ENCODE measurements at places on chromosomes 1 and 21.

GRCh38 chr1:240602189-240602588 lies 9.8 kb downstream of the GREM2 start:
- DNase-seq: no peak

DNA sequence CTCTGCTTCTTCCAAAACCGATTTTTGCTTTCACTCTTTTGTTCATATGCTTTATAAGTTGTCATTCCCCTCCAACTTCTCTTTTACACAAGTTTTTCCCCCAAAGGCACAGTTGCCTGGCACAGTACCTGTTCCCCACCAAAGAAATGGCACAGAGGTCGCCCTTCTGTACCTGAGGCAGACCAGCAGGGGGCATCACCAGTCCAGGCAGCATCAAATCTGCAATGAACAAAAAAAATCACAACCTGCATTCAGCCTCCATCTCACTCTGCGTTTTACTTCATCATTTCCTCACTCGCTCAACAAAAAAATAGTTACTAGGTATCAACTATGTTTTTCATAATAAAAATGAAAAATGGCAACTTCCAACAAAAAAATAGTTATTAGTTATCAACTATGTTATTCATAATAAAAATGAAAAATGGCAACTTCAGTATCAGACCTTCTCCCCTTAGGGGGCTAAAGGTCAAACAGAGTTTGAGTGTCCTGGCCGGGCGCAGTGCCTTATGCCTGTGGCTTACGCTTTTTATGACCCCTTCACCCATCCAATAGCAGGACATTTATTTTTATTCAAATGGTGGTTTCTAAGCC lies 4.1 kb downstream of the EIF2D start:
- peak; percentile 59 for DNase-seq

DNA sequence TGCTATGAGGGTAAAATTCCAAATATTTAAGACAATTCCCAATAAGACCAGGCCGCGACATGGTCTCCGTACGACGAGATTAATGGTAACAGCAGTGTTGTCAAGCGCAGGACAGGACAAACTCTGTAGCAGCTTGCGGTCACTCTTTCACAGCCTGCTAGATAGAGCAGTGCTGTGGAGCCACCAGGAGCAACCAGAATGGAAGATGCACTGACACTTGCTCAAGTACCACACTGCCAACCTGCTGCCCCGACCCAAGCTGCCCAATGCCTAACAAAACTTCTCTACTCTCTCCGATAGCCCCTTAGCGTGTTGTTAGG lies 636 bp downstream of the WARS2 start:
- DNase-seq: no peak

GRCh38 chr1:98698625-98699024 lies 37.1 kb downstream of the SNX7 start:
- no peak for DNase-seq

GRCh38 chr1:81179242-81179641 lies 621.5 kb upstream of the ADGRL2 start:
- no peak for DNase-seq

- DNase-seq: no peak
Measured at GRCh38 chr1:75341537-75341936, 207.3 kb downstream of the LHX8 start.

DNA sequence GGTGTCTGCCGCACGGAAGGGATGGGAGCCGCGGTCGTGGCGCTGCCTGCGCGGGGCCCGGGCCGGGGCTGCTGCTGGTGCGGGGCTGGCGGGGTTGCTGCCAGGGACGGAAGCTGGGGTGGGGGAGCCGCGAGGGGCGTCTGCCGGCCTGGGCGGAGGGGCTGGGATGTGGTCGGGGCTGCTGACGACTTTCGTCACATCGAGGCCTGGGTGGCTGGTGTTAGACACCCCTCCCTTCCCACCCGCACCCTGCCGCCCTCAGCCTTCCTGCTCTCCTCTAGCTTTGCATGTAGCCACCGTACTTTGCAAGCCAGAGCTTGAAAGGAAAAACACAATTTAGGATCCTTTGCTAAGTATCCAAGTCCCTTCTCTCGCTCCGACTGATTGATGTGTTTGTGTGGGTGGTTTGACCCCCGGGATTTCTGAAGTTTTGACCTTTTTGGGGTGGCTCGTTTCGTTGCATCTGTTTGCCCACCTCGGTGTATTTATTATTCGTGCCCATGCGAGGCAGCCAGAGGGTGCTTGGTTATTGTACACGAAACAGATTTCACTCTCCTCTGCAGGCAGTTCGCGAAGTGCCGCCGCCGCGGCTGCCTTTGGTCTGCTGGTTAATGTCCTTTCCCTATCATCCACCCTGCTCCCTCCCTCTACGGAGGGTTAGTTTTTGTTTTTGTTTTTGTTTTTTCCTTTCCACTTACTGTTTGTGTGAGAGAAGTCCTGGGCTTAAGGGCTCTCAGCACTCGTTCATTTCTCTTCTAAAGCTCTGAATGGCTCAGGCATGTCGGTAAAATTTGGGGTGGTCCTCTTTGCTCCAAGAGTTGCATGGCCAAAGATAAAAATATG lies 868 bp downstream of the C1orf21 start:
- DNase-seq: peak; percentile 36

GRCh38 chr1:201539561-201540431 lies 869 bp downstream of the NAV1 start:
- DNase-seq: no peak

DNA sequence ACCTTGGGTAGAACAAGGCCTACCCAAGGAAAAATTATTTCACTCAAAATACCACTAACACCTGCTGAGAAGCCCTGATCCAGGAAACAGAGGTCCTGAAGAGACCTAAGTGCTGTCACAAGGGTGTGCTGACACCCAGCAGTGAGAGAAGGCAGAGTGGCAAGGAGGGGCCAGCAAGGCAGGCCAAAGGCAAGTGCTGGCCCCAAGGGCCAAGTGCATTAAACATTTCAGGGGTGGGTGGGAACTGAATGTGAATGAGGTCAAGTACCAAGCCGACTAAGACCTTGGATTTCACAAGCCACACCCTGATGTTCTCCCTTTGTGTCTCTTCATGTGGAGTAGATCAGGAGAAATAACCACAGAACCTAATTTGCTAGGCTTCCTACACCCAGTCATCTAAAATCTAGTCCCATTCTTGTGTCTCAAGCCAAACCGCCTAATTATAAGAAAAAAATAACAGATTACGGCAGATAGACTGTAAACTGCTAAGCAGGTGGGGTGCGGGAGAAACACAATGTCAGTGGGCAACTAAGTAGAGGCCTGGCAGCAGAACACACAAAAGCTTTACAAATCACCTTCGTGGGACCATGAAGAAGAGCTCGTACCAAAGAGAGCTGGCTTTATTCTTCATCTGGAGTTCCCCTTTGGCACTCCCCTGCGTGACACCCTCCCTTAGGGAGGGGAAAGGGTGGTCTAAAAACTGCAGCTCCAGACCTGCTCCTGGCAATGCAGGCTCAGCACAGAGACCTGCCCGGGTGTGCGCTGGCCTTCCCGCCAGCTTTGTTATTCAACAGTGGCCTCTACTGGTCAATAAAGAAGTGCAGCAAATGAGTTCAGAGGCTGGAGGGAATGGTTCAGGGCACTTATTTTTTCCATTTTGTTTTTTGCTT lies 8.7 kb downstream of the UBE2G2 start:
- peak; percentile 54 for DNase-seq

DNA sequence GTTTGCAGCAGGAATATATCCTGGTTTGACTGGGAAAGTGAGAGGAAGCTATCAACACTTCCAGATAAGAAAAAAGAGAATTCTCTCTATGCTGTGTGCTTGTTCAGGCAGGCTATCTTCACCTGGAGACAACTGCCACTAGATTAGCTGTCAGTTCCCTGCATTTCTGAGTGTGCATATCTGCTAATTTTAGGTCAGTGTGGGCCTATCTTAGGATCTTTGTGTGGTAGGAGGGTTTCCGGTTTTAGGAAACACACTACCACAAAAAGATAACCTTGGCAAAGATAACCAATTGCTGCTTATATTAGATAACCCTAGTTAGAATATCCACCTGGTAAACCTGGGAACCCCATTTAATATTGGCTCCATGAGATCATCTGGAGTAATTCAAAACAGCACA lies 22.5 kb upstream of the GBP5 start:
- no peak for DNase-seq

DNA sequence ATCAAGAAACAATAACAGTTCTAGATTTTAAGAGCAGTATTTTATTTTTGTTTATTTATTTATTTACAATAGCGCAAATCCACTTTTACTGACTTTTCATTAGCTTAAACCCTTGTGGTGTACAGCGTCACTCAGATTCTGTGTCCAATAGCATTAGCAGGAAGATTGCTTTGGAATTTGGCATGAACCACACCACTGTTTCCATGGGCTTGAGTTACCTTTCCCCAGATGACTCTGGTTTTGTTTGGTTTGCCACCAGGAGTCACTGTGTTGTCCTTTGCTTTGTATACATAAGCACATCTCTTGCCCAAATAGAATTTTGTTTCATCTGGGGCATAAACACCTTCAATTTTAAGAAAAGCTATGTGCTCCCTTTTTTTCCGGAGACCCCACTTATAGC lies 25.9 kb upstream of the SNRPE start:
- DNase-seq: no peak

GRCh38 chr1:9078752-9079500 lies 9.5 kb upstream of the SLC2A5 start:
- DNase-seq: no peak

- DNase-seq: no peak
Measured at GRCh38 chr1:64043976-64044375, 159.4 kb upstream of the UBE2U start.

- peak; percentile 77 for DNase-seq
Measured at GRCh38 chr1:45326627-45327623, at the start of gene HPDL. Gene HPDL, plus strand, starts transcription at chr1:45326895. Its CDS starts 254 bp downstream, at chr1:45327149.

DNA sequence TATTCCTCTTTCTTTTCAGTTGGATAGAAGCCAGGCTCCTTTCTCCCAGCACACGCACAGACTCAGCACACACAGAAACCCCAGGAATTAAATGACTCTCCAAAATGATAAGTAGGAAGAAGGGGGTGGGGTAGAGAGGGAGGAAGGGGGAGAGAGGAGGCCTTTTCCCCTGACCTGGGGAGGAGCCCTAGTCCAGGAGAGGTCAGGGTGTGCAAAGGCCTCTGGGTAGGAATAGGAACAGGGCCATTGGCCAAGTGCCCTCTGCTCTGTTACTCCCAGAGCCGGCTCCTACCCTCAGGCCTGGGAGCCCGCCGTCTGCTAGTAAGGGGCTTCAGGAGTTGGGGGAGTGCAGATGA lies 35.6 kb upstream of the PUM1 start:
- DNase-seq: no peak

- DNase-seq: no peak
Measured at GRCh38 chr1:193663965-193664364, 477.6 kb upstream of the B3GALT2 start.

DNA sequence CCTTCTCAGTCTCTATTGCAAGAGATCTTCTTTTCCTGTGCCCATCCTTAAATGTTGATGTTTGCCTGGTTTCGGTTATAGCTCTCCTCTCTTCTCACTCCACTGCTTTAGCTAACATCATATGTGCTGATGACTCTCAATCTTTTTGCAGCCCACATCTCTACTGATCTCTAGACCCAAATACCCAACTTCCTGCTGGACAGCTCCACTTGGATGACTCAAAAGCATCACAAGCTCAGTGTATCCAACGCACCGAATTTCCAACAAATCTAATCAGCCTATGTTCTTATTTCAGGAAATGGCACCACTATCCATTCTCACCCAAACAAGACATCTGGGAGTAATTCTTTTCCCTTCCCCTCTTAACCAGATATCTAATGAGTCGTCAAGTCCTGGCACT lies 79.1 kb upstream of the ARTN start:
- DNase-seq: no peak

- DNase-seq: no peak
Measured at GRCh38 chr1:155499953-155500639, 62.5 kb downstream of the ASH1L start.

DNA sequence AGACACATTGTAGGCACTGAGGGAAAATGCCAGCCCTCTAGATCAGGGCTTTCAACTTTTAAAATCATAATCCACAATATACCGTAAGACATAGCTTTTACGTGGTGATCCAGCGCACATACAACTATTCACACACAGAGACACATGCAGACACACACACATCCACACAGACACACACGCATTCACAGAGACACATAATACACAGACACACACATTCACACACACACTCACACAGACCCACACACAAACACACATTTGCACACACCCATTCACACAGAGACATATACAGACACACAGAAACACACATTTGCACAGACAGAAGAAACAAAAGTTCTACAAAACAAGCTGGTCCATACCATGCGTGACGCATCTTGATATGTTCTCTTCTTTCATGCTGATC lies 244.5 kb downstream of the RHOU start:
- DNase-seq: no peak

DNA sequence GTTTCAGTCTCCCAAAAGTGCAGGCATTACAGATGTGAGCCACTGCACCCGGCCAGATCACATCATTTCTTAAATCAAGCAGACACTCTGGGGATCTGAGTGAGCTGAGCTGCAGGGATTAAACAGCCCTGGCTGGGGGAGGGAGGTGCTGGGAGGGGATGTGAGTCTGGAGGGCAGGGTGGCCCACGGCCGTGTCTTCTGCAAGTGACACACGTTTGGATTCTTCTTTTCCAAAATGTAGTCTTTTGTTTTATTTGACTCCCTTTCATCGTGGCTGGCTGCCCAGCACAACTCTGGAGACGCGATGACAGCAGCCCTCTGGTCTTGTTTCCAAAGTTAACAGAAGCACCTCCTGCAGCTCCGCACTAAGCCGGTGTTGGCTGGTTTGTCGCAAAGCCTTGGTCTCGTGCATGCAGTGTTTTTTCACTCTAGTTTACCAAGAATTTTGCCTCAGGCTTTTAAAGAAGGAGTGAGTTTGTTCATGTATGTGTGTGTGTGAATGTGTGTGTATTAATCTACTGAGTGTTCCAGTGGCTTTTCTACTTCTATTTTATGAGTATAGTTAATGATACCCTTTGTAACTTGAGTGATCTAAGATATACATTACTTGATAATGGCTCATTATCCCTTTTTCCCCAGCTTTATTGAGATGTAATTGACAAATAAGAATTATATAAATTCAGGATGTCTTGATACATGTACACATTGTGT lies 2.8 kb upstream of the KRTAP10-5 start:
- DNase-seq: no peak

GRCh38 chr1:147551036-147551435 lies 9.7 kb downstream of the BCL9 start:
- DNase-seq: no peak

- no peak for DNase-seq
Measured at GRCh38 chr21:28719723-28720122, 273.0 kb downstream of the LTN1 start.

DNA sequence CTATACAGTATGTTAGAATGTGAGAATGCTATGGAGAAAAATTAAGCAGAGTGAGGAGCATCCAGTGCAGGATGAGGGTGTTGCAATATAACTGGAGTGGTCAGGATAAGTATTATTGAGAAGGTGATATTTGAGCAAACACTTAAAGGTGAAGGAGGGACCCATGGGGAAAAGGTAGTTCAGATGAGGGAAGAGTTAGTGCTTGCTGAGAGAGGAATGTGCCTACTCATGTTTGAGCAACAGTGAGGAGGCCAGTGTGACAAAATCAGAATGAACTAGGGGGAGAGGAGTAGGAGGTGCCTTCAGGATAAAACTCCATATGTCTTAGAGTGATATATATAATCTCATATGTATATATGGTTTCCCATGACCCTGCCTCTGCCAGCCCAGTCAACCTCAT lies 6.2 kb upstream of the TRIM45 start:
- DNase-seq: no peak

- DNase-seq: no peak
Measured at GRCh38 chr1:238962941-238963340, 423.4 kb upstream of the CHRM3 start.

- no peak for DNase-seq
Measured at GRCh38 chr21:16969636-16970035, 543.2 kb upstream of the CXADR start.
